Amniotic stem cell (primary cell): ENCODE measurements at places on chromosomes 2 and 18.

GRCh38 chr2:165401285-165401852, 68.1 kb upstream of the CSRNP3 start:
- DNase-seq = peak; percentile 85

DNA sequence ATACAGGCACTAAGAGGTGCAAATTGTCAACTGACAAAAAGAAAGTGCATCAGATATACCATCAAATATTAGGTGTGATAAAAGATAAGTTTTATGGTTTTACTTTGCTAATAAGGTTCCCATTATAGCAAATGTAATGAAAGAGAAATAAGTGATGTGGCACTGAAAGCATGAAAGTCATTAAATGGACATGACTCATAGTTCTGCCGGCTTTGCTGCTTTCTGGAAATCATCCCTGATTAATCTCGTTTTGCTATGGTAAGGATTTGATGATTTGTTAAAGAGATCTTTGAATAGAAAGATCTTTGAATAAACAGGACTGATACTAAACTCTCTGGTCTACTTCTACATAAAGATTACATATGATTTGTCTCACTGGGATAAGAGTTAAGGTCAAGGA, 72.7 kb downstream of the CLIP4 start:
- no peak for DNase-seq

GRCh38 chr2:170816504-170817092, at the start of gene GAD1:
TSS of gene GAD1 (plus strand) at chr2:170816887. CDS start at chr2:170818592, 1,705 bp downstream.
- DNase-seq = no peak

DNA sequence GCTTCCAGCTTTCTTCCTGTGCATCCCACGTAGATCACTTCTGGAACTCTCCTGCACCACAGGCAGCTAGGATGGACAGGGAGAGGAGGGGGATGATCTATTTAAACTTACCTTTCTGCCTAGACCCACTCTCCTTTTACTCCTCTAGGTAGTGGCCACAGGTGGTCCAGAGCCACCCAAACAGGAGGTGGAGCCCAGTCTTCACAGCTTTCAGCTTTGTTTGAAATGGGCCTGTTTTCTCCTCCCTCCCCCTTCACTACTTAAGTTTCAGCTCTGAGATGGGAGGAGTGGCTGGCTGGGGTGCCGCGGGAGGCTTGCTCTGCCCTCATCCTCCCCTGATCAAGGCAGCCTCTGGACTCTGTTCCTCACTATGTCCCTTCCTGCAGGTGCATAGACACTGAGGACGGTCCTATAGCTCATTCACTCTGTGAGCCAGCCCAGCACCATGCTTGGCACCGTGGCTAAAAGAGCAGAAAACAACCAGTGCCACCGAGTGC, 12.6 kb upstream of the CELF4 start:
- DNase-seq = no peak

DNA sequence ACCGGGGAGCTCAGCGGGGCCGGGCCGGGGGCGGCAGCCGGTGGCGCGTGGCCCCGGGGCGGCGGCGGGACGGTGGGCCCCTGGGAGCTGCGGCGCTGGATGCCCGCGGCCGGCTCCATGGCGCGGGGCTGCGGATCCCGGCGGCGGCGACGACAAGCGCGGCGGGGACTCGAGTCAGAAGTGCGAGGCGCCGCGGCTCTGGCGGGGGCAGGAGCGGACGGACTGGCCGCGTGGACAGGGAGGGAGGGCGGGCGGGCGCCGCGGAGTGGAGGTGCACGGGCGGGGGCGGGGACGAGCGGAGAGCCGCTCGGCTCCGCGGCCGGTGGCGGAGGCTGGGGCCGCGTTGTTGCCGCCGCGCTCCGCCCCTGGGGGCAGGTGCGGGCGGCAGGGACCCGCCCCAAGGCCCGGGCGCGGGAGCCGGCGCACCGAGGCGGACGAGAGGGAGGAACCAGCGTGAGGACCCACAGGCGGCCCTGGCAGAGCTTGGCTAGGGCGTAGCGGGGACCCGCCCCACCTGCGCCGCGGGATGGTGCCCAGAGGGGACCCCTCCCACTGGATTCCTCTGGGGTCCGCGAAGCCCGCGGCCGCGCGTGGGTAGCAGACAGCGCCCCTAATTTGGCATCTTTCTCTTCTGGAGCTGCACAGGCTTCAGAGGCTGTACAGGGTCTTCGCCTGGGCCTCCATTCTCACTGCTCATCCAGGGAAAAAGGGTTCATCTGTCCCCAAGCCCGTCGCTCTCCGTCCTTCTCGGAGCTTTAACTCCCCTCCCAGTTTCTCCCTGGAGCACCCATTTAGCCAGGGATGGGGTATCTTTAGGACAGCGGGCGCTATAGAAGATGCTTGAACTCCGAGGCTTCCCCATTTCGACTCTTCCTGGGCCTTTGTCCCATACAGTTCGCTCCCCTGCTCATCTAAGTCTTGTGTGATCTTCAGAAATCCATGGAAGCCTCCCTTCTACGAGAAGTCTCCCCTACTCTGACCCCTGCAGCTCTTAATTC, at the start of gene TMEM163:
Gene TMEM163 (minus strand): TSS at position 184 of the 998 bp plus-strand sequence.
- no peak for DNase-seq

- no peak for DNase-seq
Observed at GRCh38 chr2:10119601-10120157, 2.9 kb upstream of the RRM2 start.

- no peak for DNase-seq
Observed at GRCh38 chr2:75799859-75800258, 89.1 kb upstream of the GCFC2 start.

DNA sequence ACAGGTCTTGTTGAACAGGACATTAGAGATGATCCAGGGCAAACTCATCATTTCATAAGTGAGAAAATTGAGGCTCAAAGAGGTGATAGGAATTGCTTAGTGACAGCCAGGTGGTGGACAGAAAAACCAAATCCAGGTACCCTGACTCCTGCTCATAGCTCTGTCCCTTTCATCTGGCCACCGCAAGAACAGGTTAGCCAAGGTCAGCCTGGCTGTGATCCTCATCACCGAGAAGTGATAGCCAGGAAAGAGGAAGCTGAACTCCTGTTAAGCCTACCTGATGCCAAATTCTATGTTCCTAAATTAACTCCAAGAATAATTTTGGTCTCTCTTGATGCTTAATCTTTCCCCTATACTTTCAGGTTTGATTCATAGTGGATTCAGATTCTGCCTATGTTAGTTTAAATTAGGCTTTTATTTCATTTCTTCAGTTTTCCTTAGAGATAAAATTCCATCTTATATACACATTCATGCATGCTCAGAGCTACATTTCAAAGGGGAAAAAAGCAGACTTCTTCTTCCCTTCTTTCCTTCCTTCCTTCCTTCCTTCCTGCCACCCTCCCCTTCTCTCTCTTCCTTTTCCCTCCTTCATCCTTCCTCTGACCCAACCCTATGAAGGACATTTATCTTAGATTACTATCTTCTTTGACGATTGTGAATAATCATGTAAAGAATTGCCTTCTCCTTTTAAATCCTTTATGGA, 17.3 kb upstream of the CRIM1 start:
- no peak for DNase-seq

- DNase-seq = no peak
Observed at GRCh38 chr2:203059567-203060240, 45.0 kb downstream of the NBEAL1 start.

- DNase-seq = no peak
Observed at GRCh38 chr18:7307030-7307429, 76.1 kb downstream of the LRRC30 start.

- DNase-seq = no peak
Observed at GRCh38 chr2:233146194-233146593, 86.1 kb downstream of the INPP5D start.
